Stimulated activated CD4-positive, alpha-beta T cell treated with anti-CD3 and anti-CD28 coated beads, Interleukin-1b, Interleukin-23, amount 100 ng/mL, for 48 hours (primary cell): ENCODE measurements at places on chromosomes 4 and X.

GRCh38 chrX:137366018-137366633, 199.8 kb upstream of the ZIC3 start:
- no peak for DNase-seq

- no peak for DNase-seq
These were observed 11.3 kb upstream of the GLUD2 start for GRCh38 chrX:121036137-121036536.

GRCh38 chr4:2276581-2277325, 14.8 kb upstream of the MXD4 start:
- DNase-seq = no peak

DNA sequence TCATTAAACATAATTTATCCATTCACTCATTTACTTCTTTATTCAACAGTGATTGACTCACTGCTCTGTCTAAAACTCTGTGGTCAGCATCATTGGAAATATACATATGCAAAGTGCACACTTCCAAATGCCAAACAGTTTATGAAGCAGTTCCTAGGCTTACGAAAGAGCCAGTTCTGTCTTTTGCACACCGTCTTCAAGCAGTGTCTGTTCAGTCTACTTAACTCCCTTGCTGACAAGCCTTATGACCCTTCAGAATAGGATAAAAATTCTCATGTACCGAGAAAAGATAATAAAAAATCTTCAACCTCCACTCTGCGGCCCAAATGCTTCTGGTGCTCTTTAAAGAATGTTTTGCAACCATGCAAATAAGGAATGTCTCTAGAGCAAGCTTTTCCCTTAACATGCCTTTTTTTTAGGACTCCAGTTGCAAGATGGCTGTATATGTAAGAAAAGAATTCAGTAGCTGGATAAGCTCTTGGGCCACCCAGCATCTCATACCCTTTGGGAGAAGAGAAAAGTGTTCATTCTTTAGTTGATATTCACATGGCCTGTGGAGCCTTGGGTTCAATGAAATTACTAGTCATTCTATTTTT, 1037.0 kb upstream of the SLIT2 start:
- DNase-seq = no peak

DNA sequence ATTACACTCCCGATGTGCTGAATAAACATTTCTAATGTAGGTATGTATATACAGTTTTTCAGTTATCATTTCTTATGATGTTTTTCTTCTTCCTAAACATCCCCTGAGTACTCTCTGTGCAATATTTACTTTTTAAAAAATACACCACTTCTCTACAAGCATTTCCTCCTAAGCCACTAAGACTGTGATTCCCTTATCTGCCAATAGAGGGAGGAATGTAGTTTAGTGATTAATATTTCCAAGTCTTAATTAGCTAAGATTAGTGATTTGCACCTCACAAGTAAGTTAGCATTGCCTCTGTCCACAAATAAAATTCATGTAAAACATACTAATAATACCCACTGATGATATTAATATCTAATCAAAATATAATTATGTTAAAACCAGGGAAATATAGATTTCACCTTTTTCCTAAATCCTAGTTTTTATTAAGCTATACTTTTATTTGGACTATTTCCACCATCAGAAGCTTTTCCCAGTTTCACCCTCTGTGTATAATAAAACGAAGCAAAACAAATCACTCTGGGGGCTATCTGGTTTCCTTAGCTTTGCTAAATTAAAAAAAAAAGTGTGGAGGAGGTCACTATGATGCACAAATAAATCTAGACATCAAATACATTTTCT, 909.1 kb downstream of the FAT4 start:
- DNase-seq = no peak

GRCh38 chr4:78571804-78572203, 20.2 kb downstream of the ANXA3 start:
- DNase-seq = no peak

- peak; percentile 62 for DNase-seq
These were observed 602.8 kb upstream of the DIPK2B start for GRCh38 chrX:45803383-45803921.

DNA sequence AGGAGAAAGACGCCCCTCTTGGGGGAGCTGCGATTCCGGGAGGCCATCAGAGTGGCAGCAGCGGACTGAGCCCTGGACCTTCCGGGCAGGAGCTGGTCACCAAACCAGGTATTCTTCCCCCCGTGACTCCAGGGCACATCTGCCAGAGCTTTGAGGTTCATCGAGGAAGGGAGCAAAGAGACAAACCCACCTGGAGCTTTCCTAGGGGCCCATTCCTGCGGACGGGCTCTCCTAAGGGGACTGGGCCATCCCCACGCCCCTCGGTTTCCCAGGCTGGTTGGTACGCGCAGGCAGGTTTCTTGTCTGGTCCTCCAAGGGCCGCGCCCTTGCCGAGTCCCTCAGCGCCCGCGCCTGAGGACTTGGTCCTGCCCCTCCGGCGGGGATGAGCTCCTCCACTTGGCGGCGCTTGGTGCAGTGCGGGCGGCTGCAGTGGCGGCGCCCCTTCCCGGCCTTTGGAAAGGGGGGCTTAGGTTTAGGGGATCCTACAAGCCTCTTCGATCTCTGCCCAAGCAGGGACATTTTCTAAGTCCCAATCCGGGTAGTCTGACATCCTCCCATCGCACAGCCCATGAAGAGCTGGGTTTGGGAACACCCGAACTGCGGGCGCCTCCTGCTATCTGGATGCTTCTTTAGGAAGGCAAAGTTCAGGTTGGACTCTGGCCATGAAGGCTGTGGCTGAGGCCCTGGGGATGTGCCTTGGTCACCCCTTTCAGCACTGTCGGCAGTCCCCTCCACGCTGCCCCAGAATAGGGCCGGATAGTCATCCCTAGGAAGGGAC, 538 bp downstream of the STBD1 start:
- DNase-seq = no peak

DNA sequence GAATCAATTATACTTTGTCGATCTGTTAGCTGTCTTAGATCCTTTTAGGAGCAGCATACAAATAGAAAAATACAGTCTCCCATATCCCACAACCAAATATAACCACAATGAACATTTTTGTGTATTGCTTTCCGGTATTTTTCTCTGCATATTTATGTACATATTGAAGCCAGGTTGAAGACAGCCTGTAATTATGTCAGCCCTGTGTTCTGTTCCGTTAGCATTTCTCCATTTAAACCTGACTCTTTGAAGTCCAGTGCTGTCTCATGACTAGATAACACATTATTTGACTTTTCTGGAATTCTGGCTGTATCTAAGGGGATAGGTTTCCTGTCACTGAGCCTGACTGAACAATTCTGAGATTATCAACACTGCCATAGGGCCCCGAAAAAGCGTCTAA, 4.0 kb upstream of the SLC34A2 start:
- no peak for DNase-seq

DNA sequence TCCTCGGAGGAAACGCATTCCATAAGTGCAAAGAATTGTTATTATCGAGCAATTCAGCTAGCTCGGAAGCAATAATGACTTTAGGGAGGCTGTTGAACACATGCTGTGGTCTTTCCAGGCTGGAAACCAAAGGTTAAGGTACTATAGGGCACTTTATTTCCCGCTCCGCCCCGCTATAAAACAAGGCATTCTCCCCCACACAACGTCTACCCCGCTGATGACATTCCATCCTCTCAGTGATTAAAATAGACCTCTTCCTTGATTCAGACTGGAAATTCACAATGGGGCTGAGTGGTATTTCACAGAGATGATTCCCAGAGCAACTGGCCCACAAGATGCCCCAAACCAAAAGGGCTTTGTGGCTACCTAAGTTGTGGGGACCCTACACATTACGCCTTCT, 196.4 kb downstream of the STIM2 start:
- no peak for DNase-seq

GRCh38 chrX:18961686-18962085, 22.2 kb downstream of the PHKA2 start:
- DNase-seq = no peak

GRCh38 chrX:101257448-101258258, 33.5 kb downstream of the TAF7L start:
- DNase-seq = no peak

DNA sequence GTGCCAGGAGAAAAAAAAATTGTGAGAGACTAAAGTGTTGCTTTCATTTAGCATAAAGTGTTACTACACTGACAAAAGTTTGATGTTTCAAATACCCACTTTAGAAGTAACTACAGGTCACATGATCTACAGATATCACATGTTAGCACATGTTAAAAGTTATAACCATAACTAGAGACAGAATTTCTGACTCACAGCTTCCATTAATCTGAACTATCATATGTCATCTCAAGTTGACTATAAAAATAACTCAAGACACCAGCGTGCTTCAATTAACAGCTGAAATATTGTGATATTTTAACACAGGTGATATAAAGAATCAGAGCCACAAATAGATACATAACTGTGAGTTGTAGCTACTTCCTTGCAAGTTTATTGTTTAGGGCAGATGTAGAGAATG, 591.5 kb upstream of the PITX2 start:
- DNase-seq = no peak

- no peak for DNase-seq
These were observed 19.9 kb upstream of the PCDH10 start for GRCh38 chr4:133129237-133129636.

GRCh38 chrX:10017872-10018271, 50.7 kb downstream of the CLDN34 start:
- no peak for DNase-seq

DNA sequence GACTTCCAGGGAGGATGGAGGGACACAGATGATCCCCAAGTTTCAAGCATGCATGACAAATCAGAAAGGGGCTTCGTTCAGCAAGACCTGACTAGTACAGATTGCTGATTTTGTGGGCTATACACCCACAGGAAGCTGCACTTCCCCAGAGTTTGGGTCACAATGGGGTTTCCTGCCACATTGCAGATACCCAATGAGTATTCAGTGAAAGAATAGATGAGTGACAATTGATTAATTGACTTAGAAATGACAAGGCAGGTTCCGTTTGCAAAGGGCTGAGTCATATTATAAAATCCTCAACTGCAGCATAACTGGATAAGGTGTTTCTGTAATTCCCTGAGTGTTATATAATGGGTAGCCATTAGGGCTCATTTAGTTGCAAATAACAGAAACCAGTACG, 146.6 kb upstream of the TBL1X start:
- DNase-seq = peak; percentile 20

- no peak for DNase-seq
These were observed 22.1 kb downstream of the PDE6B start for GRCh38 chr4:647481-647880.

DNA sequence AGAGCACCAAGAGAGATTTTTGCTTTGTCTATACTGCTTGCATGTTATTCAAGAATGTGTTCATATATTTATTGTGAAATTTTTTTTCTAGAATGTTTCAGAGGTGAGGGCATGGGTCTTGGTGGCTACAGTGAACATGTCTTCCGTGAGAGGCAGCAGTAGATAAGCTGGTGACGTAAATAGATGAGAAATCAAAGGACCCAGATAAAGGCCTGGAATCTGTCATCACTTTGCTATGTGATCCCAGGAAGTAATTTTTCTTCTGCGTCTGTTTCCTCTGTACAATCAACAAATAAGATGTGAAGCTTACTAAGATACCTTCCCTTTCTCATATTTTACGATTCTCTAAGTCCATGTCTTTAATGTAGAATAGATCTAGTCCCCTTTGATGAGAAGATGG, 129.1 kb downstream of the COL4A6 start:
- DNase-seq = no peak

GRCh38 chrX:13167481-13168231, 123.2 kb upstream of the FAM9C start:
- DNase-seq = peak; percentile 12

GRCh38 chrX:108735679-108736508, 469 bp downstream of the IRS4 start:
- no peak for DNase-seq

DNA sequence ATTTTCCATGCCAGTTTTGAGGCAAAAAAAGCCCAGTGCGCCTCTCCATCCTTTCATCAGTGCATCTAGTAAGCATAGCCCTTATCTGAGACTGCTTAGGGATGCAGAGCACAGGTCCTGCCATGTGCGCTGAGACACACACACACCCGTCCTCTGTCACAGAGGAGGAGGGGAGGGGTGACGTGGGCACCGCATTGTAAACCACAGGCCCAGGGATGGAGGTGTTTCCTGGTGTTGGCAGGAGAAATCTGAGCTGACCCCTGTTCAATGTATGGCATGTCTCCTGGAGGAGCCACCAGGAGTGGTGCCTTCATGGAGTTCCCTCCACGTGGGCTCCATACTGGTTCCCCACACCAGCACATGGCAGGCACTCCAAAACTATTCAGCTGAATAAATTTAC, 65.8 kb upstream of the HELT start:
- no peak for DNase-seq
